ENCODE measurements at places on chromosomes 6 and 20.

DNA sequence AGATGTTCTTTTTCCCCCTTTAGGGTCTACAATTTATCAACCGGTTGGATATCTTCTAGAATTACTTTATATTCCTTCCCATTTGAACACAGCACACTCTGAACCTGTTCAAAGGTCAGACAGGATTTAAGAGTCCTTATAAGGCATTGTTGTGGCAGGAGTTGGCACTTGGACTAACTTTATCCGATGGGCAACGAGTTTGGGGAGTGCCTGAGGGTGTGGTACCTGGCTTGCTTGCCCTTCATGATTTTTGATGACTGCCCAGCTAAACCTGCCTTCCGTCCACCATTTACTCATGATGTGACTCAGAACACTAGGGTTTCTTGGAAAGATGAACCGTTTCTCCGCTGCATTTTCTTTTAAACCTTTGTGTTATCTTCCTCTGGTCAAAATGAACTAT lies 285.2 kb downstream of the FOXC1 start:
- no peak for DNase-seq

GRCh38 chr6:2237001-2237400 lies 8.4 kb downstream of the GMDS start:
- no peak for DNase-seq

GRCh38 chr6:138800377-138801150 lies 4.7 kb downstream of the ECT2L start:
- DNase-seq = peak; percentile 20

- DNase-seq = no peak
Observed at GRCh38 chr6:31383149-31383548, 20.2 kb upstream of the MICA start.

- no peak for DNase-seq
Observed at GRCh38 chr6:19824058-19824807, 12.9 kb upstream of the ID4 start.

- no peak for DNase-seq
Observed at GRCh38 chr6:16362296-16362695, 123.9 kb downstream of the GMPR start.

- no peak for DNase-seq
Observed at GRCh38 chr6:53328375-53328774, 20.4 kb downstream of the ELOVL5 start.

- no peak for DNase-seq
Observed at GRCh38 chr6:129133770-129134192, 250.8 kb downstream of the LAMA2 start.

GRCh38 chr6:76790045-76790796 lies 673.1 kb downstream of the HTR1B start:
- DNase-seq = no peak

DNA sequence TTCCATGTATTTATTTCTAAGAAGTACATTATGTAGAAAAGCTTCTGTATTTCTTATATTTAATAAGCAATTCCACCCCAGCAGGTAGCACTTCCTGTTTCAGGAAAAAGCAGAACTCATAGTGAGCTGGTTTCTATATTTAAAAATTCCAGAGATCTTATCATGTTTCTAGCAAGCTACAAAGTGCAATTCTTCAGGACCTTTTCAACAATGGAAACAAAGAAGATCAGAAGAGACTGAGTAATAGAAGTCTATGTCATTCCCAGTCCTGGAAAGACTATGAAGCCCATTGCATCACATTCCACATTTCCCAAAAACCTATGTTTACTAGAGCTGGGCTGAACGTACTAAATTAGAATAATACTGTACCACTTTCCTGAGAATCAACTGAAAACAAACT lies 302.6 kb upstream of the NRSN1 start:
- DNase-seq = no peak

GRCh38 chr20:11588875-11589274 lies 328.8 kb upstream of the BTBD3 start:
- no peak for DNase-seq

DNA sequence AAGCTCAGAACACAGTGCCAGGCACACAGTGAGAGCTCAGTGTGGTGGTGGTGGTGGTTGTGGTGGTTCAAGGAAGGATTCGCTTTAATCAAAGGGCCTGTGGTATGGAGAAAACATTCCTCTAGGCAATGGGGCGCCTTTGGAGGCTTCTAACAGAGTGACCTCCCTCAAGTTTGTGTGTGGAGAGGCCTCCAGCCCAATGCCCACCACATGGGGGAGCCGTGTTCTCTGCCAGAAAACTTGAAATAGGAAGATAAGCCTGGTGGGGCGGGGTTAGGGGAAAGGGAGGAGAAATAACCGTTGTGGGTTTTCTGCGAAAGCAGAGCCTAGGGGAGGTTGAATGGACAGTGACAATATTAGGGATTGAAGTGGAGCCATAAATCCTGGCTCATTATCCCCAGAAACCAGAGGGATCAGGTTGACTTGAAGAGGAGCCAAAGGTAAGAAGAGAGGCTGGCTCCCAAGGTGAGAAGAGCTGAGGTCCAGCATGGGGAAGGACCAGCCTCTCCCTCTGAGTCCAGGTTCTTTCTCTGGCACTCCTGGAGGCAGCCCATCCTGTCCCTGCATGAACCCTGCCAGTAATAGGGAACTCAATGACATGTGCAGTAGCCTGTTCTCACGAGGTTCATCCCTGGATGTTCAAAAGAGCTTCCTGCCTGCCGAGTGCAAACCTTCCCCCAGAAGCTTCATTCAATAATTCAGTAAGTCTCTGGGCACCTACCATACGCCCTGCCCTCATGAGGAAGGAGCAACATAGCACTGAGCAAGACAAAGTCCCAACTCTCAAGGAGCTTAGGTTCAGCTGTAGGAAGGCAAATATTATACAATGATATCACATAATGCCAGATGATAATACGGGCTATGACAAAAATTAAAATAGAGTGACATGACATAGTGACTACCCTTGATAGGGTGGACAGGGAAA lies 51.4 kb downstream of the TGM2 start:
- DNase-seq = peak; percentile 23

GRCh38 chr6:161596807-161597520 lies 323.1 kb upstream of the AGPAT4 start:
- no peak for DNase-seq

DNA sequence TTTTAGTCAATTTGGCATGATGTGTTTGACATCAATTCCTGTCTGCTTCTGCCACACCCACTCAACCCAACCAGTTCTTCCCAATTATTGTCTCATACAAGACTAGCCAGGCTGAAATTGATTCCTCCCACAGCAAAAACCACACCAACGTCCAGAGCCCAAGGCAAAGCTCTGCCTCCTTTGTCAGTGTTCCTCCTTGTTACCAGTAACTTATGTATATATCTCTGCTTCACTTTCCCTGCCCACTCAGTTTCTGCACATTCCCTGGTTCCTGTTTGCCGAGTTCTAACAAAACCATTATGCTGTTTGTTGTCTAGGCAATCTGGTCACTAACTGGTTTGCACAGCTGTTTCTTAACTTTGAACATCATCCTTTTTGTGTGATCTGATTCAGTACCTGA lies 547.9 kb upstream of the PTCHD4 start:
- no peak for DNase-seq

DNA sequence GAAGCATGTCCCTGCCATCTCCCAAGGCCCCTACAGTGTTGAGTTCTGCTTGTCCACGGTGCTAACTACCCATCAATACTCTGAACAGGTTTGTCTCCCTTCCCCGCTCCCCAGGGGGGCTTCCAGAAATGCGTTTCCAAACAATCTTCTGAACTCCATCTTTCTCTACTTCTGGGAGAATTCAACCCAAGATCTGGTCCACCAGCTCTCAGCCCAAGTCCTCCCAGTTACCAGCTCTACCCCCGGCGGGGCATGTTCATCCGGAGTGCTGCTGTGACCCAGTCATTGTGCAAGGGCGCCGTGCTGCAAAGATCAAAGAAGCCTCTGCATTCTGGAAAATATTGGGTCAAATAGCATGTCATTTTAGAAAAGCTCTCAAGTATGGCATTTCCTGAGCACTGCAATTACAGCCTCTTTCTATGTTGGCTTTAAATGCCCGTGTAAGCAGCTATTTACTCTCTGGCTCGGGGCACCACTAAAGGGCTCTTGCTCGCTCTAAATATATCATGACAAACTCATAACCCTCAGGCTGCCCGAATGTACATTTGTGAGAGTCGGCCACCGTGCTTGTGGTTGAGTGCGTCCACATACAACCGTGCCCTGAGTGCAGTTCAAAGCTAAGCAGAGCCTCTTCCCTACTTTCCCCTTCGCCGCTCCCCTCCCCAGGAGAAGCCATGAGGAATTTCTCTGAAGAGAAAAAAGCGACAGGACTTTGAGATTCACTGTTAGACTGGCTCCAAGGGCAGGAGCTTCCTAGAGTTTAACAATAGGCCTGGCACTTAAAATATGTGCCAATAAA lies 71.6 kb downstream of the BANF2 start:
- DNase-seq = no peak

DNA sequence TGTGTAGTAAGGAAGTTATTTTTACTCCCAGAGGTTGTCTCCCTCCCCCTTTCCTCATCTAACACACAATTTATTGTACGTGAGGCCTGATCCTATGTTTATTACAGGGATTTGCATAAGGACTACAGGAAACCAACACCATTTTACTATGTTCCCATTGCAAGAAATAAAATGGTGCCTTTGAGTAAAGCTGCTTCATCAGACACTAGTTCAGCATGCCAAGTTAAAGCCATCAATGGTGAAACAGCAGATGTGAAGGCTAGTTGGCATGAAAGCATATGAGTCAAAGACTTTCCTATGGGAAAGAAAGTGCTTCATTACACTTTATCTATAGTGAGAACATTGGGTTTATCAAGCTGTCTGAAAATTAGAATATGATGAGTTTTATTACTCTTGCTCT lies 543.0 kb downstream of the GRIK2 start:
- no peak for DNase-seq

DNA sequence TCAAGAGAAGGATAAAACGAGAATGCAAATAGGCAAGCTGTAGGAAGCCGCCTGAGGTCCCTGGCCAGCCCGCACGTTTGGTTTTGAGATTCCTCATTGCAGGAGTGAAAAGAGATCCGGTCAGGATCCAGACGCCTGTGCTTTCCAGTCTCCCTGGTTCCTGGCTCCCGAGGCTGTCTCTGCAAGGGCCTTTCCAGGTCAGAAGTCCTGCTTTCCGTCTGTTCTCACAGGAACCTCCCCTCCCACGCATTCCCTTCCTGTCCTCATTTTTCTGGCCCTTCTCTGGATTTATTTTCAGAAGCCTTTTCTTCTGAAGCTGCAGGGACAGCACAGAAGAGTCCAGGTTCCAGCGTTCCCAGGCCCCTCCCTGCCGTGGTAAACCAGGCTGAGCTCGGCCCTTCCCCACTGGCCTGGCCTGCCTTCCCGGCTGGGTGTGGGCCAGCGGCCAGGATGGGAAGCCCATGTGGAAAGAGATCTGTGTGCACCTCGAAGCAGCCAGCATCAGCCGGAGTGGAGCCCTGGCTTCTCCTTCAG lies 54.0 kb downstream of the TMEM242 start:
- DNase-seq = no peak

DNA sequence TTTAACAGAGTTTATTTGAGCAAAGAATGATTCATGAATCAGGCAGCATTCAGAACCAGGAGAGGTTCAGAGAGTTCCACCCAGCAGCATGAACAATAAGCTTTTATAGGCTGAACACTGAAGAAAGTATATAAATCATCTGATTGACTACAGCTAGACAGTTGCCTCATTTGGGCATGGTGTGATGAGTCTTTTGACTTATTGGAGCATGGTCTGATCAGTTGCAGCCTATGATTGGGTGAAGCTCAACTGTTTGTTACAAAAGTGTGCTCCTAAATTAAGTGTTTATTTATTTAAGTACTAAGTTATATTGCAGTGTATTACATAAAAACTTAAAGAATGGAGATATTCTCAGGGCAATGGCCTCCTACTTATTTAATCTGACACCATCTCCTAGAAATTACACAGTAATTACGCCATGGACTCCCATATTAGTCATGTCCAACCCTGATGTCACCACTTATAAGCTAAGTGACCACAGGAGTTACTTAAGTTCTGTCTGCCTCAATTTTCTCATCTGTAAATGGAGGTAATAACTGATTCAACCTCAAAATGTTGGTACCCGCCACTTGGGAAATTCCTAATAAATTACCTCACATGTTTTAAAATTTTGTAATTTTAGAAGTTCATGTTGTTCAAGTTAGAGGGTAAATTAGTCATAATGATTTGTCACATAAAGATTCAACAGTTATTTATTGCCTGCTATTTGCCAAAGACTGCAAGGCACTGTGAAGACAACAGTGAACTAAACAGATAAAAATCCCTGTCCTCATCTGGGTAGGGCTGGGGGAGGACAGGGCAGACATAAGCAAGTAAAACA lies 15.2 kb upstream of the ROS1 start:
- peak; percentile 64 for DNase-seq

GRCh38 chr6:119328892-119329793 lies 20.4 kb downstream of the MAN1A1 start:
- DNase-seq = no peak

GRCh38 chr6:5827056-5827904 lies 179.4 kb downstream of the NRN1 start:
- peak; percentile 85 for DNase-seq

DNA sequence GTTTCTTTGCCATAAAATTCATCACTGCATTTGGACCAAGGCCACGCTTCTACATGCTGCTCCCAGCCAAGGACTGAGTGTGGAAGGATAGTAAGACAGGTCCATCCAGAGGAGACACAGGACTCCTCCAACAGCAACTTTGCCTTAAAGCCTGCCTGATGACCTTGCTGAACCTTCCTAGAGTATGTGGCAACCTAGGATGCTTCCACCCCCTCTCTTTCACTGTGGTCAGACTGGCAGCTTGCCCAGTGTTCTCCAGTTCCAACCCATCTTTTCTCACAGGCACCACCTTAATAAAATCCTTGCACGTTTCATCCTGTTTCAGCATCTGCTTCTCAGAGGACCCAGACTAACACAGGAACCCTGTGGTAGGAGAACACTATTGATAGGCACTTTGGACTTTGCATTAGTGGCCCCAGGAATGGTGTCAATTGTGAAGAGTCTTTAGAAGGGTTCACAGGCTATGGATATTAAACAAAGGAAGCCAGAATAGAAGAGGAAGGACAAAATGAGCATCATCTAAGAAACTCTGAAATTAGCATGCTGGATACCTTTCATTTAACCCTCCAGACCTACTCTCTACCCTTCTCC lies 2.4 kb upstream of the PKHD1 start:
- peak; percentile 13 for DNase-seq

DNA sequence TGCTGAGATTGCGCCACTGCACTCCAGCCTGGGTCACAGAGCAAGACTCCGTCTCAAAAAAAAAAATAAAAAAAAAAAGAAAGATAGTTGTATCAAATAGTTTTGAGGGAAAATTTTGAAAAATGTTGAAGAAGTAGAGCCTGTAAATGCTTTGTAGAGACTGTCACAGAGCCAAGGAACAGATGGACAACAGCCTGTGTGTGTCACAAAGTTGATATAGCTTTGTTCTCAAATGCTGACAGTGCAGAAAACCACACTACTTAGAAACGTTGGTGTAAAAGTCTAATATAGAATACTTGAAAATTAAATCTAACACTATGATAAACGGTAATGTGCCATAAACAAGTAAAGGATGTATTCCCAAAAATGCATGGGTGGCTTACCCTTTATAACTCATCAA lies 25.4 kb downstream of the PTK7 start:
- no peak for DNase-seq

GRCh38 chr6:39892490-39893129 lies 41.7 kb downstream of the MOCS1 start:
- DNase-seq = peak; percentile 30

GRCh38 chr20:37650661-37651060 lies 43.2 kb upstream of the CTNNBL1 start:
- DNase-seq = no peak

GRCh38 chr6:85394853-85395538 lies 54.9 kb upstream of the NT5E start:
- DNase-seq = no peak

Measured in AML-193 (cell line).